Ascending aorta (tissue), 2 donors: ENCODE measurements at places on chromosomes 7 and 10.

DNA sequence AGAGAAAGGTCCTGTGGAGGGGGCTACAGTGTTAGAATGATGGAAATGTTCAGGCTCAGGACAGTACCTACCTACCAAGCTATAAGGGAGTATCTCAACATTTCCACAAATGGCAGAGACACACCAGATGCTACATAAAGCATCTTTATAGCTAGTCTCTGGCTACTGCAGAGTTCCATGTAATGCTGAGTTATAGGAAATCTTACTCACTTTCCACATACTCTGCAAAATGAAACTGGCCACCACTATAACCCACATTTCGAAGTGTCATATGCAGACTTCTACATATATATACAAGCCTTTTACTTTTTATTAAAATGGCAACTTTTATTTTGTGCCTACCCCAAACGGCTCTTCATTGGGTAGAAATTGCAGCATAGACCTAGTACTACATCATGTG is 85.5 kb downstream of the FAS start:
- DNase-seq: no peak
- H3K4me3 ChIP-seq: no peak overlapping the region
- no peaks in the 10 kb centered on the region for H3K36me3 ChIP-seq
- H3K27ac ChIP-seq: no peak overlapping the region
- no peaks in the 10 kb centered on the region for H3K4me1 ChIP-seq

DNA sequence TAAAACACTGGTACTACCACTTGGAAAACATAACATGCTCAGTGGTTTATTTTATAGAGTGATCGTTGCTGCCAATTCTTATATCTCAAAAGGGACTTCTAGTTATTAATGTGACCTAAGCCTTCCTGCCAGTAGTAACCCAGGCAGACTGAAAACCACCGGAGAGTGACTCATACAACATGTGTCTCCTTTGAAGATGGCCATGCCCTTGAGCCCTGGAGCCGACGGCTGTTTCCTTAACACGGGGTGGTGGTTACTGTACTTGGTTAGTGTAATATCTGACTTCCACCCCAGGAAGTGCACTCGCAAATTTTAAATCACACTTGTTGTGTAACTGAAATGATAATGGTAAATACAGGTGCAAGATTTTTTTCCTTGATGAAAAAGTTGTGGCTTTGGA is 30.5 kb downstream of the JAKMIP3 start:
- no peak for DNase-seq
- H3K27me3 ChIP-seq: no peaks in the 10 kb centered on the region
- H3K4me3 ChIP-seq: no peak overlapping the region
- H3K36me3 ChIP-seq: no peaks in the 10 kb centered on the region

GRCh38 chr7:151439855-151440798 is at the start of gene CRYGN:
Gene CRYGN (minus strand): TSS chr7:151440141. CDS start chr7:151439917, 224 bp downstream.
- DNase-seq: peak; percentile 65
- no peaks in the 10 kb centered on the region for H3K27me3 ChIP-seq
- peak within 1 kb of the TSS; percentile 95 for H3K27ac ChIP-seq
- H3K4me1 ChIP-seq: peaks cover 20% of the 10 kb centered on the region

GRCh38 chr10:128854963-128855362 is 612.1 kb upstream of the MGMT start:
- no peaks in the 10 kb centered on the region for H3K36me3 ChIP-seq
- H3K27ac ChIP-seq: no peak overlapping the region
- no peaks in the 10 kb centered on the region for H3K27me3 ChIP-seq
- H3K4me1 ChIP-seq: peaks cover 4% of the 10 kb centered on the region

DNA sequence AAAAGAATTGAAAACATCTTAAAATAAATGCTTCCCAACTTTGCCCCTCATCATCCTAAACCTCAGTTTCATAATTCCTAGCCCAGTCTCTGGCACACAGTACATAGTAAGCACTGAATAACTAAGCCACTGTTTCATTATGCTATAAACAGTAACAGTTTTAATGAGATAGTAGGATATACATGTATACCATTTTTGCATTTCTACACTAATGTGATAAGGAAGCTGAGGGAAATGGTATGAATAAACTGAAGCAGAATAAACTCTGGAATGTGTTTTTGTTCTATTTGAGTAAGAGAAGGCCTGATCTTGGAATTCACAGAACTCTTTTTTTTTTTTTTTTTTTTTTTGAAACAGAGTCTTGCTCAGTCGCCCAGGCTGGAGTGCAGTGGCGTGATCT is 8.8 kb downstream of the NAPEPLD start:
- no peaks in the 10 kb centered on the region for H3K36me3 ChIP-seq
- no peaks in the 10 kb centered on the region for H3K4me1 ChIP-seq
- no peaks in the 10 kb centered on the region for H3K27me3 ChIP-seq
- H3K4me3 ChIP-seq: no peak overlapping the region
- peak overlapping the region; percentile 48 for H3K27ac ChIP-seq

DNA sequence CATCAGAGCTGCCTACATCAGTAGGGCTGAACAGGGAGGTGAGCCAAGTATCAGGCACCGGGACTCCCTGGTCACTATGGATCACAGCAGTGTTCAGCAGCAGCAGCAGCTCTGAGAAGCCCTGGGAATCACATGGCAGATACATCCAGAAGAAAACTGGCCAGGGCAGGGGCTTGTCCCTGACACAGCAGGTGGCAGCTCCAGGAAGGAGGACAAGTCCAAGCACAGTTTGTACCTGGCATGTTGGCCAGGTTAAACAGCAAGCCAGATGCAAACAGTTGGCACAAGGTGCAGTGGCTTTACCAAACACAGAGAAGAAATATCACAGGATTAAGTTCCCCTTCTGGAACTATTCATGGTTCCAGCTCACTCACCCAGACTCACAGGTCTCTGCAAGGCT is 139.4 kb downstream of the KCNMA1 start:
- H3K27me3 ChIP-seq: no peaks in the 10 kb centered on the region
- H3K4me1 ChIP-seq: peaks cover 47% of the 10 kb centered on the region
- DNase-seq: no peak
- no peak overlapping the region for H3K4me3 ChIP-seq

GRCh38 chr7:159023746-159024145 is 120.9 kb downstream of the VIPR2 start:
- H3K36me3 ChIP-seq: no peaks in the 10 kb centered on the region
- peaks cover 6% of the 10 kb centered on the region for H3K4me1 ChIP-seq
- H3K27ac ChIP-seq: no peak overlapping the region
- H3K4me3 ChIP-seq: no peak overlapping the region
- peak; percentile 24 for DNase-seq

- DNase-seq: no peak
- H3K36me3 ChIP-seq: peaks cover 28% of the 10 kb centered on the region
- no peak overlapping the region for H3K27ac ChIP-seq
- no peaks in the 10 kb centered on the region for H3K27me3 ChIP-seq
Measured at GRCh38 chr10:11861811-11862428, 38.8 kb downstream of the PROSER2 start.

GRCh38 chr7:8747338-8747737 is 313.9 kb downstream of the NXPH1 start:
- no peaks in the 10 kb centered on the region for H3K27me3 ChIP-seq
- no peak overlapping the region for H3K27ac ChIP-seq
- H3K4me3 ChIP-seq: no peak overlapping the region

- DNase-seq: no peak
- no peak overlapping the region for H3K4me3 ChIP-seq
Measured at GRCh38 chr7:1348096-1348822, 111.0 kb downstream of the MICALL2 start.

GRCh38 chr7:111789870-111790269 is 227.6 kb upstream of the IMMP2L start:
- peak overlapping the region; percentile 29 for H3K27ac ChIP-seq
- DNase-seq: no peak
- no peaks in the 10 kb centered on the region for H3K4me1 ChIP-seq
- H3K4me3 ChIP-seq: no peak overlapping the region
- no peaks in the 10 kb centered on the region for H3K27me3 ChIP-seq

DNA sequence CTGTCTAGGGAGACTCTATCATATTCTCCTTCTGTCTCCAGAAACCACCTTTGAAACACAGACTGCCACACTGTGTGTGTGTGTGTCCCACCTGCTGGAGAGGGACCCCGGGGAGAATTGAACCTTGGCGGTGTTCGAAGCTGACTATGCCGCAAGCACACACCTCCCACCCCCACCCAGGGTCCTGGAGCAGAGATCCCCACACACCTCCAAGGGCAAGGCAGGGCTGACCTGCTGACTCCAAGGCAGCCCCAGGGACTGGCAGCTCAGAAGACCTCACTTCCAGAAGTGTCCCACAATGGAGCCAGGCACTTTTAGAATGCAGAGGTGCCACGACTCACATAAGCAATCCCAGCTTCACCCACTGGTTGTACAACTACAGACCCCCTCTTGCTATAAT is 13.1 kb downstream of the DRGX start:
- H3K27me3 ChIP-seq: no peaks in the 10 kb centered on the region
- H3K36me3 ChIP-seq: no peaks in the 10 kb centered on the region
- no peaks in the 10 kb centered on the region for H3K4me1 ChIP-seq
- no peak for DNase-seq
- H3K27ac ChIP-seq: no peak overlapping the region

GRCh38 chr10:131082201-131082850 is 229.2 kb downstream of the TCERG1L start:
- DNase-seq: no peak
- H3K27ac ChIP-seq: no peak overlapping the region
- no peaks in the 10 kb centered on the region for H3K36me3 ChIP-seq
- H3K4me3 ChIP-seq: no peak overlapping the region
- H3K27me3 ChIP-seq: no peaks in the 10 kb centered on the region
- no peaks in the 10 kb centered on the region for H3K4me1 ChIP-seq

DNA sequence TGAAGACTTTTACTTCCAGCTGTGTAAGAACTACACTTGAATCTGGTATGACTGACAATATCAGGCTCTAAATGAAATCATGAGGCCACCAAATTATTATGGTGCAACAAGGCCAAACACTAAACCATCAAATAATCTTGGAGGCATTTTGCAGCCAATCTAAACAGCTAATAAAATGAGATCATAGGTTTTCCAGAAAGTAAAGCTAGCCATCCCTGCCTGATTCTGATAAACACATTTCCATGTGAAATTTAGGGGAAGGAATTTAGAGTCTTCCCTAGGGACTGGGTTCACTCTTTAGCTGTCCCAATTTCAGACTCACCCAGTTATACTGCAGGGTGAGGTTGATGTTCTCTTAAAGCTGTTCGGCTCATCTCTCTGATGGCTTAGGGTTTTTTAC is 190.3 kb upstream of the TMEM196 start:
- DNase-seq: no peak
- no peak overlapping the region for H3K4me3 ChIP-seq
- no peaks in the 10 kb centered on the region for H3K36me3 ChIP-seq

DNA sequence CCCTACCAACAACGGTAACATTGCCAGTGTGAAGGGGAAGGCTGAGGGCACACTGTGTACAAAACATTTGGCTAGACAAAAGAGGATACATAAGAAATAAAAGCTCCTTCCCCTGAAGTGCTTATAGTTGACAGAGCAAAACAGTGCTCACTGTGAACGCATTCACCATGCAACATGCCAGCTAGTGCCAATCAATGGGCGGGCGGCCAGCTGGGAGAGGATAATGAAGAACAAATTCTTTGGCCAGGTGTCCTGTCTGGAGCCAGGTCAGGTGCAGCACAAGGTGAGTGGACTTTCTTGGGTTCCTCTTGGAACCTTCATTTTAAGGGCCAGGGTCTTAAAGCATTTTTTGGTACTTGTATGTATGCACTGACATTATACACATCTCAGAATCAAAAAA is 106.1 kb downstream of the ICA1 start:
- H3K27ac ChIP-seq: no peak overlapping the region
- no peaks in the 10 kb centered on the region for H3K36me3 ChIP-seq
- no peak overlapping the region for H3K4me3 ChIP-seq
- H3K27me3 ChIP-seq: no peaks in the 10 kb centered on the region
- no peak for DNase-seq

DNA sequence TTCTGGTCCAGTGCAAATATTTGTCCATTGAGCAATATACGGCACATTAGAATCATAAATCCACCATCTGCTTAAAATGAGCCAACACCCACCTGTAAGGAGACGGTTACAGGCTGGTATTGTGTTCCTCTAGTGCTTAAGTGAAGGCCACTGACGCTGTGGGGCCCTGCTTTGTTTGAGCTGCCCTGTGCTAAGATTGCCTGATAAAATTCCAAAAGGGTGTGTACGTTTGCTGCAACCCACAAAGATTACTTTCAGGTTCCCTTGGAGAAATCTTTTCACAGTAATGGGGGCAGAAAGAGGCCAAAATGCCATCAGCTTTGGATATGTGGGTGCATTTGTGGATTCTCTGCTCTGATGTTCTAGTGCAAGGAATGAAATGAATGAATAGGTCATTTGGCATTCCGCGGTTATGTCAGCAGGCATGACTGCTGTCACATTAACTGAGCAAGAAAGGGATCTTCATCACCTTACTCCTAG is 34.4 kb downstream of the AGR3 start:
- DNase-seq: no peak
- no peaks in the 10 kb centered on the region for H3K4me1 ChIP-seq
- no peaks in the 10 kb centered on the region for H3K36me3 ChIP-seq
- no peak overlapping the region for H3K27ac ChIP-seq

DNA sequence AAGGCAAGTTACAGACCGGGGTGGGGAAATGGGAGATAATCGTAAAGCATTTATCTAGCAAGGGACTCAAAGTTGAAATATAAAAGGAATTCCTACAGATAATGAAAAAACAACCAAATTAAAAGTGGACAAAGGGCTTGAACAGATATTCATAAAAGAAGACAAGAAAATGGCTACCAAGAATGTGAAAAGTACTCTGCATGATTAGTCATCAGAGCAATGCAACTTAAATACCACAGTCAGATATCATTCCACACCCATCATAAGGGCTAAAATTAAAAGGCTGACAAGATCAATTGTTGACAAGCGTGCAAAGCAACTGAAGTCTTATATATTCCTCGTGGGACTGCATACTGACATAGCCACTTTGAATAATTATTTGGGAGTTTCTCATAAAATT is 124.6 kb upstream of the RSU1 start:
- no peaks in the 10 kb centered on the region for H3K27me3 ChIP-seq
- H3K4me1 ChIP-seq: peaks cover 2% of the 10 kb centered on the region
- no peak for DNase-seq

GRCh38 chr10:125817337-125817946 is 5.6 kb downstream of the UROS start:
- peaks cover 7% of the 10 kb centered on the region for H3K36me3 ChIP-seq
- H3K27me3 ChIP-seq: no peaks in the 10 kb centered on the region
- H3K27ac ChIP-seq: no peak overlapping the region
- DNase-seq: no peak
- H3K4me1 ChIP-seq: peaks cover 7% of the 10 kb centered on the region
- no peak overlapping the region for H3K4me3 ChIP-seq

DNA sequence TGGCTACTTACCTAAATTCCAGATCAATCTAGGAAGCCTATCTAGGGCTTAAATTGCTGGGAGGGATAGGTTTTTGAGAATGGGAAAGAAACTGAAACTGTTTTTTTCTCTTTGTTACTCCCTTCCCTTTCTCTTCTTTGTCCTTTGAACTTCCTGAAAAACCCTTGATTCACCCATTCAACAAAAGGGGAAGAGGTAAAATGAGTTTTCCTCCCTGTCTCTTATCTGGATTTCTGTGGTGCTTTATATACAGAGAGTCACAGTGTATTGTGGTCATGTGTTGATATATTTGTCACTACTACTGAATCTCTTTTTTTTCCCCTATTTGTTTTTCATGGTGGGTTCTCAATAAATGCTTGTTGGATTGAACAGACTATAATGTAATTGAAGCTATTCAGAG is 19.8 kb upstream of the NUP205 start:
- no peaks in the 10 kb centered on the region for H3K36me3 ChIP-seq
- no peaks in the 10 kb centered on the region for H3K4me1 ChIP-seq
- no peak for DNase-seq
- H3K27ac ChIP-seq: no peak overlapping the region

- H3K27me3 ChIP-seq: no peaks in the 10 kb centered on the region
- peaks cover 3% of the 10 kb centered on the region for H3K4me1 ChIP-seq
- H3K27ac ChIP-seq: no peak overlapping the region
- DNase-seq: no peak
Measured at GRCh38 chr10:79226391-79227245, 120.7 kb upstream of the PPIF start.

GRCh38 chr7:11394438-11394837 is 420.8 kb downstream of the PHF14 start:
- H3K27me3 ChIP-seq: no peaks in the 10 kb centered on the region
- no peaks in the 10 kb centered on the region for H3K36me3 ChIP-seq
- H3K4me1 ChIP-seq: no peaks in the 10 kb centered on the region
